ENCODE measurements at places on chromosomes 13 and 19.

- DNase-seq: no peak
These were observed 560.6 kb downstream of the TBC1D4 start for GRCh38 chr13:74921326-74921725.

GRCh38 chr13:75685239-75685697 is 49.1 kb downstream of the LMO7 start:
- no peak for DNase-seq

GRCh38 chr13:41916173-41916954 is 44.5 kb downstream of the VWA8 start:
- peak; percentile 30 for DNase-seq

- DNase-seq: no peak
These were observed 55.4 kb upstream of the ADGRE5 start for GRCh38 chr19:14325863-14326262.

DNA sequence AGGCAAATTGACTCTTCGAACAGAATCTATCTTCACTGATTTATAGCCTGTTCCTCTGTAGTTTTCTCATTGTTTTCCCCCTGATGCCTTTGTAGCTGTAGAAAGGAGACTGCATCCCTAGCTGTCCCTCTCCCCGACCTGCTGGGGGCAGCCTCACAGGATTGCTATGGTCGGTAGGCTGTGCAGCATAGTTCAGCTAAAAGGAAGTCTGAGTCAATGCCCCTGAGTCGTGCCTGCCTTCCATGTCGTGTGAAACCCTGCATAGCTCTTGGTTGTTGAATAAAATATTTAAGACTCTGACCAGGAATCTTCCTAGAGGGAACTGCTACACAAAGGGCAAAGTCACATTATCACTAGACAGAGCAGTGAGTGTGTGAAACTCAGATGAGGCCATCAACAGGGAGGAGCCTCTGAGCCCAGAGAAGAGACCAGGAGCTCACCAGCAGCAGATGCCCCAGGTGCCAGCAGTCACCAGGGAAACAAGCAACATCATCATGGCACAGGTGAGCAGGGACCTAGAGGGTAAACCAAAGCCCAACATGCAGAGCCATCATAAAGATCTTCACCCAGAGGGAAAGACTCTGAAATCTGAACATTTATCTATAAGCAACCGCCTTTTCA is 108.4 kb upstream of the NBEA start:
- no peak for DNase-seq

DNA sequence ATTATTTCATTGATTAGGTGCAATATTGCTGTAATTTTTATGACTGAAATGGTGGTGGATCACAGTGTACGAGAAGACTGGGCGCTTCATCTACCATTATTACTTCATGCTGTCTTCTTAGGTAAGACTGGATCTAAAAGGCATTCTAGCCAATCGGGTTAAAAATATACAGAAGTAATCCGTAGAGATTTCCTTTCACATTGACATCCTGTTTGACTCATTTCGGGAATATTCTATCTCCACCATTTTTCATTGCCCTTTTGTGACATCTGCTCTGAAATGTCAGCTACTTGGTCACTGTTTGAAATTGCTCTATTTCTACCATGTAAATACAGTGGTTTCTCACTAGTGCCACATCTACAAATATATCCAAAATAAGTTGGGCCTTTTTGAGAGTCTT is 90.2 kb downstream of the ZAR1L start:
- no peak for DNase-seq

DNA sequence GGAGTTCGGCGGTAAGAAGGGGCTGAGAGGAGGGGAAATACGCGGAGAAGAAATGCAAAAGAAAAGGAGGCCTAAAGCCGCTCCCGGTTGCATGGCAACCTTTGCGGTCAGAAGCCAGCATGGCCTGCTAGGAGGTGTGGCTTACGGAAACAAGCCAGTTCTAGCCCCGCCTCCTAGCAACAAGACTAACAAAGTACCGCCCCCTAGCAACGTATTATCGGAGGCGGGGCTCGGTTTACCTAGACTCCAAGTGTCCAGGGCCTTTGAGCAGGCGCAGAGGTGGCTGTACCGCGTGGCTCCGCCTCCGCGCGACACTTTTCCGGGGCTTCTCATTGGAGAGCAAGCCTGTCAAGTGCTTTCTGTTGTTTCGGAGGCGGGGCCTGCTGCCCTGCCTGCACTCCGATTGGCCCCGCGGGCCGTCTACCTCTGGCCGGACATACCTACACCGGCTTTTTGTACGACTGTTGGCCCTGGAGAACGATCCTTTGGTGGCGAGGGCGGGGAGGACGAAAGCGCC is 339 bp upstream of the CYTH2 start:
- peak; percentile 99 for DNase-seq

DNA sequence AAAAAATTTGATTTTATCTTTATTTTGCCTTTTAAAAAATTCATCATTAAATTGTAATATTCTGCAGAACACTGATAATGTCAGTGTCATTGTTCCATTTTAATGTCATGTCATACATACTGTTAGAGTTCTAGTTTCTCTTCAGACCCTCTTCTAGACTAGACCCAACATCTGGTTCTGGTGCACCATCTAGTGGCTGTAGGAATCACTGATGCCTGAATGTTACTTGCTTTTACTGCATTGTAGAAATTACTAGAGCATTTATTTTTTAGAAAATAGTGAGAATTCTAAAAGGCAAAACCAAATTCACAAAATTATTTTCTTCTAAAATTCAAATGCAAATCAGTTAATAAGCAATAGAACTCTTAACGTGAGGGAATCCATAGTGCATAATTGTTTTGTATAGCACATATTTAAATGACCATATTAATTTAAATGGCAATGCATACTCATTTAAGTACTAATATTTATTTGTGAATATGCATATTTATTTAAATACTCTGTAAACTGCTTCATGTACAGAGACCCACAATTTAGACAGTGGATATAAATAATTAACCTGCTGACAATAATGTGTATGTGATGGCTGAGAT is 425.7 kb downstream of the KLF12 start:
- DNase-seq: peak; percentile 73

- DNase-seq: no peak
These were observed 2.8 kb downstream of the NAXD start for GRCh38 chr13:110618167-110618566.

DNA sequence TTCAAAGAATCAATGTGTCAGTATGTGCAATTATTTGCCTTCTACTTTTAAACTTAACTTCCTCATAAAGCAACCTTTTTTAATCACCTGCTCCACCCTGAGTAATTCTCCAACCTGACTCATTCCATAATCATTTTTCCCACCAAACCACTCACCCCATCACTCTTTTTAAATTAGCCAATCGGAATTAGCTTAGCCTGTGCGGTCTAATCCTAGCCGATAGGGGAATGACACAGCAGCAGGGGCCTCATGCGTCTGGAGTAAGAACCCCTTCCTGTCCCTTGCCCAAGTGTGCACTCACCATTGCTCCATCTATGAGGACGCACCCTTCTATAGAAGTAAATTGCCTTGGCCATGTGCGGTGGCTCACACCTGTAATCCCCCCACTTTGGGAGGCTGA is 27.4 kb upstream of the ZNF83 start:
- DNase-seq: no peak

DNA sequence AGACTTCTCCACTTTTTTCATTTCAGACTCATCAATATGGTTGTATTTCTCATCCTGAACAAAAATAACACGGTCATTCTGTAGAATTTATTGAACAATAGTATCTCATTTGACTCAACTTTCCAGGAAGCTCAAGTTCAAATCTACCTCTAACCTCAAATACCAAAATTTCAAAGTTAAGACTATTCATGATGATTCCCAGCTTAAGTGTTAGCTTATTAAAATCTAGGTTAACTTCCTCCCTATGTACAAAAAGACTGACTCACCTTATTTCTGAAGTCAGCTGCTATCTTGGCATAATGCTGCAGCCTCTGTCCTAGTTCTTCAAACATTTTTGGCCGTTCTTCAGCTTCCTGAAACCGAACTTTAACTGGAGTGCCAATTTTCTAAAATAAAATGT is 23.2 kb downstream of the HSPH1 start:
- no peak for DNase-seq

DNA sequence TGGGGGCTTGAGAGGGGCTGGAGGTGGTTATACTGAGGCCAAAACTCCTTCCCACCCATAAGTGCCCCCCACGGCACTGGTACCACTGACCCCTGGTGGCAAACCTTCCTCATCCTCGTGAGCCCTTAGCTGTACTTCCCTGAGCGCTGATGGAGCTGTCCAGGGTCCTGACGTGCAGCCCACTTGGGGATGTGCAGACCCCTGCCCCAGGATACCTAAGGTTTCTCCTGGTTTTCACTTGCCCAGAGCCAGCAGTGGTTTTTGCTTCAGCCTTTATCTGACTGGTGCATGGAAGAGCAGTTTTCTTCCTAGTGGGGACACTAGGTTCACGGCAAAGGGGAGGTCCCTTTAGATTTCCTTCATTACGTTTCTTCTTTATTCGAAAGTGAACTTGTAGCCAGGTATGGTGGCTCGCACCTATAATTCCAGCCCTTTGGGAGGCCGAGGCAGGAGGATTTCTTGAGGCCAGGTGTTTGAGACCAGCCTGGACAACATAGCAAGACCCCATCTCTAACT is 28.7 kb upstream of the KCTD15 start:
- DNase-seq: no peak

GRCh38 chr19:30319411-30319810 is 52.8 kb upstream of the ZNF536 start:
- no peak for DNase-seq

Measured in AML-193 (cell line).